Stimulated activated CD4-positive, alpha-beta T cell treated with anti-CD3 and anti-CD28 coated beads, Interleukin-4, amount 100 ng/mL, for 1 hour (primary cell): ENCODE measurements at places on chromosomes 4 and X.
A peak's percentile ranks its signal among the peaks of the same experiment; 100 is the strongest.

DNA sequence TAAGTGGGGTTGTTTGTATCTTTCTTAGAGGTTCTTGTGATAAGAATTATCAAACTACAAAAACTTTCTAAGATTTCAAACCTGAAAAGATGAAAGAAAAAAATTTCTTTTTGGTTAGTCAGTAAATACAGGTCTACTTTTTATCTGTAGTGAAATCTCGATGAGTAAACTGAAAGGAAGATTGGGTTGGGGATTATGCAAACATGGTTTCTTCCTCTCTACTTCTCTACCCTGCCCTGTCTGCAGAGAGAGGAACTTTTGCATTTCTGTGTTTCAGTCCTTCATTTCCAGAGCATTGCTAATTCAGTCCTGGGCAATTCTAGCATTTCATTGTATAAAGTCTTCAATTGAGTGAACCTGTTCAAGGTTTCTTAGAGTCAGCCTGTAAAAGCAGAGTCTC lies 51.6 kb upstream of the IL2 start:
- no peak for DNase-seq

GRCh38 chr4:123403080-123403604 lies 6.5 kb downstream of the SPRY1 start:
- no peak for DNase-seq

GRCh38 chrX:138704596-138704995 lies 6.9 kb downstream of the FGF13 start:
- no peak for DNase-seq

DNA sequence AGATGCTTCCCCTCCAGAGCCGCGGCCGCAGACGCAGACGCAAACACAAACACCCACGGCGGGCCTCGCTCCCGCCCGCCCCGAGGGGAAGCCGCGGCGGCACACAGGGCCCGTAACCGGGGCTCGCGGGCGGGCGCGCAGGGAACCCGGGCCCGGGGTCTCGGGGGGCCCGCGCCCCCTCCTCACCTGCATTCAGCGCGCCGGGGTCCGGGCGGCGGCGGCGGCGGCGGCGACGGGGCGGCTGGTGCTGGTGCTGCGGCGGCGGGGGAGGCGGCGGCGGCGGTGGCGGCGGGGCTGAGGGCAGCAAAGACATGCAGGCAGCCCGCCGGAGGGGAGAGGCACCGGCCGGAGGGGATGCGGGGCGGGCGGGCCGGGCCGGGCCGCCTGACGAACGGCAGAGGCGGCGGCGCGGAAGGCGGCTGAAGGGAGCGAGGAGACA lies 255 bp upstream of the CNOT6L start:
- DNase-seq, result peak; percentile 85

- no peak for DNase-seq
These were observed 53.3 kb downstream of the TLL1 start for GRCh38 chr4:165926307-165926706.
